Putamen (tissue), 1 donor: ENCODE measurements at places on chromosomes 1 and 21.

DNA sequence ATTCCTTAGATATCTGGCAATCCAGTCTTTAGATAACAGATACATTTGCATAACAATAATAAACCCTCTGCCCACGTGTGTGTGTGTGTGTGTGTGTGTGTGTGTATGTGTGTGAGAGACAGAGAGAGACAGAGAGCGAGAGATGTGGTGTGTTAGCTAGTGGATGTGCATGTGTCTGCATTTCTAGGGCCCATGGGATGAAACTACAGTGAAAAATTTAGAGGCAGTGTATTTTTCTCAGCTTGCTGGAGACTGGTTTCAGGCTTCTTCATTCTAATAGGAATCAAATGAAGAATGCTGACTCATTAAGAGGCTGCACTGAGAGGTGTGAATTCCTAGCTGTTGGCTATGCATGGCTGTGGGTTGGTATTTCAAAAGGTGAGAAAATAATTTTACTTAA is 303.2 kb downstream of the LMX1A start:
- no peak for DNase-seq

- DNase-seq: peak; percentile 51
These were observed 35.3 kb downstream of the DTL start for GRCh38 chr1:212070720-212071302.

DNA sequence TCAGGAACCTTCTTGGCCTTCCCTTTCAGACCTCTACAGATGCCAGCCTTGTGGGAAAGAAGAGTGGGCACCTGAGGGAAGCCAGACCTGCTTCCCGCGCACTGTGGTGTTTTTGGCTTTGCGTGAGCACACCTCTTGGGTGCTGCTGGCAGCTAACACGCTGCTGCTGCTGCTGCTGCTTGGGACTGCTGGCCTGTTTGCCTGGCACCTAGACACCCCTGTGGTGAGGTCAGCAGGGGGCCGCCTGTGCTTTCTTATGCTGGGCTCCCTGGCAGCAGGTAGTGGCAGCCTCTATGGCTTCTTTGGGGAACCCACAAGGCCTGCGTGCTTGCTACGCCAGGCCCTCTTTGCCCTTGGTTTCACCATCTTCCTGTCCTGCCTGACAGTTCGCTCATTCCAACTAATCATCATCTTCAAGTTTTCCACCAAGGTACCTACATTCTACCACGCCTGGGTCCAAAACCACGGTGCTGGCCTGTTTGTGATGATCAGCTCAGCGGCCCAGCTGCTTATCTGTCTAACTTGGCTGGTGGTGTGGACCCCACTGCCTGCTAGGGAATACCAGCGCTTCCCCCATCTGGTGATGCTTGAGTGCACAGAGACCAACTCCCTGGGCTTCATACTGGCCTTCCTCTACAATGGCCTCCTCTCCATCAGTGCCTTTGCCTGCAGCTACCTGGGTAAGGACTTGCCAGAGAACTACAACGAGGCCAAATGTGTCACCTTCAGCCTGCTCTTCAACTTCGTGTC is 995 bp upstream of the ZBTB48 start:
- DNase-seq: no peak

GRCh38 chr1:110893908-110894490 is 21.1 kb downstream of the CD53 start:
- no peak for DNase-seq

DNA sequence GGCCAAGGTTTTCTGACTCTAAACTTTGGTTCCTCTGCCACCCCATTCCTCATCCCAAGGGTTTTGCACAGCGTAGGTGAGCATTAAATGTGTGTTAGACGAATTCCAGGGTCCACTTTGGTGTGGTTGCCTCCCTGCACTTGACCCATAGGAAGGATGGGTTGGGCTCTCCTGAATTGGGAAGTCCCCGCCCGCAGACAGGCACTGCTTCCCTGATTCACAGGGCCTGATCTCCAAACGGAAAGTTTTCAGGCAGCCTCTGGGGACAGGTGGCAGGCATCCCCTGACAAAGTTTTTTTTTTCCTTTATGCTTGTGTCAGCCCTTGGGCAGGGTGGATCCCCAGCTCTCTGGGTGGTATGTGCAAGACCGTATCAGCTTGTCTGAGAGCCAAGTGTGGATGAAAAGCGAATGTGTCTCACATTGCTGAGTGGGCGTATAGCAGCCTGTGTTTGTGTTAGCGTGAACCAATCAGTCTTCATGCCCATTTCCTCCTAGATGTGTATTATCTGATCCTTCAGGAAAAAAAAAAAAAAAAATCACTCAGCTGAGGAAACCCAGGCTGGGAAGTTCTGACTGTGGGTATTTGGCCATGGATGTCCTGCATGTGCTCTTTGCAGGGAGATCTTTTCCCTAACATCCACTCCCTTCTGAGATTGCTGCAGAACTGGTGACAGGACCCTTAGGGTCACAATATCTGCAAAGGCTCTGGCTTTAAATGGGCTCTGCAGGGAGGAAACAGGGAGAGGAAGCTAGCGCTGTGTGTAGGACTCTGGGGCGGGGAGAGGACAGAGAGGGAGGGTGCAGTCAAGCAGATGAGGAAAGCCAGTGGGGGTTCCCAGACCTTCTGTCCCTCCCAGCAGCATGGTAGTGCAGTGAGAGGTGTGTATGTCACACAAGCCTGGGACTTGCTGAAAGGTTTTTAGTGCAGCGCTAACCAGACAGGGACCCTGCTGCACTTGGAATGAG is 42.2 kb upstream of the TRABD2B start:
- DNase-seq: no peak

DNA sequence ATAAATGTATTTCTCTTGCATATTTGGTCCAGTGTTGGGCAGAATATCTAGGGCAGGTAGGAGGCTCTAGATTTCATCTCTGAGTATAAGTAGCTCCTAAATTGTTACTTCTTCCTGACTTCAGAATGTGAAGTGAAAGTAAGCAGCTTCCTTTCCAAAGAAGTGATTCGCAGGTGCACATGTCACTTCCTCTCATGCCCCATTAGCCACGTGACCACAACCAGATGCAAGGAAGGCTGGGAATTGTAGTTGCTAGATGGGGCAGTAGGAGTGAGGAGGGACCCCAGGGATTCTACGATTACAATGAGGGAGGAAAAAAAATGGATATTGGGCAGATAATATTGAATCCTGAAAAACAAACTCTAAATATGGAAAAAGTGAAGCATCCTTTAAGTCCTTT is 113.2 kb upstream of the CYYR1 start:
- DNase-seq: no peak

- DNase-seq: no peak
These were observed 96.2 kb upstream of the MARK1 start for GRCh38 chr1:220431554-220432239.

DNA sequence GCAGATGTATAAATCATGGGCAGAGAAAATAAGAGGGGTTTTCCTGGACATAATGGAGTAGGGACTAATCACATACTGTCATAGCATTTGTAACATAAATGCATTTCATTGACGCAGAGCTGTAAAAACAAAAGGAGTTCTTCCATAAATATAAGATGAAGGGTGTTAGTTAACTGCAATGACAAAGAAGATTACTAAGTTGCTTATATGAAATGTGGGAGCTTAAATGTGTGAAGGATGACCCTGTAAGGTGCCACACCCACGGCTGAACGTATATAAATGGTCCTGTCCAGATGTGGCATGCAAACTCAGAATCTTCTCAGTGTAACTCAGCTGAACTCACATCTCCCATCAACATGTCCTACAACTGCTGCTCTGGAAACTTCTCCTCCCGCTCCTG is at the start of gene KRTAP13-1:
TSS of gene KRTAP13-1 (plus strand) at position 301 of the 400 bp plus-strand sequence. CDS start at position 357, 56 bp downstream.
- no peak for DNase-seq

GRCh38 chr1:109248797-109249629 is at the start of gene CELSR2:
Gene CELSR2 (plus strand): TSS chr1:109249539. CDS start chr1:109250080, 541 bp downstream.
- DNase-seq: peak; percentile 79

- no peak for DNase-seq
These were observed 94.4 kb downstream of the PDE9A start for GRCh38 chr21:42747746-42748351.

- no peak for DNase-seq
These were observed 21.8 kb downstream of the KDM4A start for GRCh38 chr1:43671626-43672330.

DNA sequence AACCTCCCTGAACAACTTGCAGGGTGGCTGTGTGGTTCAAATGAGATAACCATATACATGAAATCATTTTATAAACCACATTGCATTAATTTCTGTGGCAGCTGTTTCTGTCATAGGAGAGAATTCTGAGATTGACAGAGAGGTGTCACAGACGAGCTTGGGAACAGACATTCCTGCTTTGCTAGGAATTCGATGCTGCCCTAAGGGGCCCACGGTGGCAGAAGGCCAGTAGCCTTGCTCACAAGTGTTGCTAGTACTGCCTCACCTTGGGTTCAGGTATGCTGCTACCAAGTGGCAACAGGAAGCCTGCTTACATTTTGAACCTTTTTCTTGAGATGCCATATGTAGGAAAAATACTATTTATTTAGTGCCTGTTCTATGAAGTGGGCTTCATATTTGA is 13.4 kb downstream of the KCNA10 start:
- DNase-seq: no peak

- no peak for DNase-seq
These were observed 89.9 kb upstream of the IPO9 start for GRCh38 chr1:201739080-201739479.

DNA sequence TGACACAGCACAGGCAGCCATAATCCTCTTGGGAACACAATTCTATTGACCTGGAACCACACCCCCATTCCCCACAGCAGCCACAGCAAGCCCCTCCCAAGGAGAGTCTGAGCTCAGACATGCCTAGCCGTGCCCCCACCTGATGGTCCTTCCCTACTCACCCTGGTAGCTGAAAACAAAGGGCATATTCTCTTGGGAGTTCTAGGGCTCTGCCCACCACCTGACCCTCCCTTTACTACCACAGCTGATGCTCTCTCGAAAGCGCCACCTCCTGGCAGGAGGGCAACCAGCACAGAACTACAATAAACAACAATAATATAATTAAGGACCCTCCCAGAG is 184.8 kb upstream of the COA6 start:
- DNase-seq: no peak

- DNase-seq: no peak
These were observed 76.2 kb downstream of the NFIA start for GRCh38 chr1:61158591-61158990.

GRCh38 chr21:28458446-28458845 is 534.2 kb downstream of the LTN1 start:
- DNase-seq: no peak

- no peak for DNase-seq
These were observed 157.2 kb downstream of the ST6GALNAC5 start for GRCh38 chr1:77024500-77024899.

- DNase-seq: no peak
These were observed 40.3 kb downstream of the UBE2U start for GRCh38 chr1:64243757-64244080.

DNA sequence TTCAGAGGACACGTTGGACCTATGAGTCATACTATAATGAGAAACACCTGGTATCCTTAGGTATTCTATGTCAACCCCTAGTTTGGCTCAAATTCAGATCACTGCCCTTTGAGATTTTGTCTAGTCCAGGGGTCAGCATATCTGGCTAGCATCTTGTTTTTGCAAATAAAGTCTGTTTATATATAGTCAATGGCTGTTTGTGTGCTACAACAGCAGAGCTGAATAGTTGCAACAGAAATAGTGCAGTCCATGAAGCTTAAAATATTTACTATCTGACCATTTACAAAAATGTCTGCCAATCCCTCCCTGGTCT is 48.5 kb upstream of the EDEM3 start:
- no peak for DNase-seq

GRCh38 chr1:75317976-75318375 is 183.8 kb downstream of the LHX8 start:
- DNase-seq: no peak

- no peak for DNase-seq
These were observed 127.3 kb upstream of the POU3F1 start for GRCh38 chr1:38173848-38174247.

DNA sequence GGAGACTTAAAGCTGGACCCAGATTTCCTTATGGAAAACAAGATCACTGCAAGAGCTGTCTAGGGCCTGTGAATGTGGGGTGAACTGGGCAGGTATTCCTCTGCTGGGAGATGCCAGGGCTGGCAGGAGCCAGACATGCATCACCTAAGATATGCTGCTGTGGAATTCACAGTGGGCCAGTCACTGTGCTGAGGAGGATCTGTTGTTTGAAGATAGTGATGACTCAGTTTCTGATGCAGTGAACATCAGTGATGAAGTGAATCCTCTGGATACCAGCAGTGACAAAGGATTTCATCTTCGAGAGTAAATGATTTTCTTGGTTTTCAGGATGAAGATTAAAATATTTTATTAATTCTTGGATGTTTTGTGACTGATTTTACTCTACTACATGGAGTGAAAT is 29.9 kb upstream of the CAMSAP2 start:
- no peak for DNase-seq

- no peak for DNase-seq
These were observed 4.9 kb downstream of the AHDC1 start for GRCh38 chr1:27598902-27599528.

DNA sequence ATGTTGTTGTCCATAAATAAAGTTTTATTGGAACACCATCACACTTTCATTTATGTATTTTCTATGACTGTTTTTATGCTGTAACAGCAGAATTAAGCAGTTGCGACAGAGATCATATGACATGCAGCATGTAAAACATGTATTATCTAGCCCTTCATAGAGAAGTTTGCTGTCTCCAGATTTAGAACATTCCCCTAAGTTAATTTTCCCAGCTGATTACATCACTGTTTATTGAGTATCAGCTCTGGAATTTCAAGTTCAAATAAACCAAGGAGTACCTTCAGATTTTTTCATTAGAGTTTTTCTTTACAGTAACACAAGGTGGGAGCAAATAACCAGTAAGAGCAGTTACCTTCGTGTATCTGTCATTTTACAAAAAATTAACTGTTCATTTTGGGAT is 792.8 kb downstream of the USP25 start:
- no peak for DNase-seq

DNA sequence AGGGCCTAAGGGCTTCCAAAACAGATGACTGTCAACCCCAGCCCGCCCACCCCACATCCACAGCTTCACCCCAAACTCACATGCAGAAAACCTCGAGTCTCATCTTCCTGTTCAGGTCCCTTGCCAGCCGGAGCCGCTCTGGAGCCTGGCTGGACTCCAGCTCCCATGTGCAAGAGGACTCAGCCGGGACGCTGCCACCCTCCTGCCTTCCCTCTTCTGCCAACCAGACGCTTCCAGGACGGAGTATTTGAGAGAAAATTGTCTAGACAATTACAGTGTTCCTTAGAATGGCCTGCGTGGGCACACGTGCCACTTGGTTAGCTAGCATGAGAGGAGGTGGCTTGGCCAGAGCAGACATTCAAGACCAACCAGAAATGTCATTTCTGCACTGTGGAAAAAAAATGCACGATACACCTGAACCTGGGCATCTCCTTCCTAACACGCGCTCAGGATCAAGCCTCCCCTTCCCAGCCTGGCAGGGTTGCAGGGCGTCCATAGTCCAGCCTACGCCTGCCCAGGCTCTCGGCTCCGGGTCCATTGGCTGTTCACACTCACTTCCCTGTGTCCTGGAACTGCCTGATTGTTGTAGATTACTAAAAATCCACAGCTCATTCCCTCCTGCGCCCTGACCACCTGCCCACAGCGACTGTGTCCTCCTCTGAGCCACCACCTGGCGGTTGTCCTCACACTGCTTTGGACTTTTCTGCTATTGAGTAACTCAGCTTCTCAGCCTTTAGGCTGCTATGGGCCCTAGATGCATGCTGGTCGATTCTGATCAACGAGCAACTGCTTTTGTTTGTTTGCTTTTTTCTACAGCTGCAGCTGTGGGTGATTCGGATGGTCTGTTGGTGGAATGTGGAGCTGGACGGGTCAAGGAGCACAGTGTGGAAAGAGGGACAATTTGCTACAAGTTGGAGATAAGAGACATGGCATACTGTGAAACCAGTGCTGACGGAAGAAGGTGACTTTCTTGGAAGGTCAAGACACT is at the start of gene CLDN14:
TSS of gene CLDN14 (minus strand) at position 708 of the 988 bp plus-strand sequence. CDS start 18,427 bp downstream, outside the sequence.
- DNase-seq: no peak
